ENCODE measurements at places on chromosomes 12 and 14.
A peak's percentile ranks its signal among the peaks of the same experiment; 100 is the strongest.

GRCh38 chr14:34046799-34047520 lies 96.1 kb upstream of the EGLN3 start:
- no peak for DNase-seq

DNA sequence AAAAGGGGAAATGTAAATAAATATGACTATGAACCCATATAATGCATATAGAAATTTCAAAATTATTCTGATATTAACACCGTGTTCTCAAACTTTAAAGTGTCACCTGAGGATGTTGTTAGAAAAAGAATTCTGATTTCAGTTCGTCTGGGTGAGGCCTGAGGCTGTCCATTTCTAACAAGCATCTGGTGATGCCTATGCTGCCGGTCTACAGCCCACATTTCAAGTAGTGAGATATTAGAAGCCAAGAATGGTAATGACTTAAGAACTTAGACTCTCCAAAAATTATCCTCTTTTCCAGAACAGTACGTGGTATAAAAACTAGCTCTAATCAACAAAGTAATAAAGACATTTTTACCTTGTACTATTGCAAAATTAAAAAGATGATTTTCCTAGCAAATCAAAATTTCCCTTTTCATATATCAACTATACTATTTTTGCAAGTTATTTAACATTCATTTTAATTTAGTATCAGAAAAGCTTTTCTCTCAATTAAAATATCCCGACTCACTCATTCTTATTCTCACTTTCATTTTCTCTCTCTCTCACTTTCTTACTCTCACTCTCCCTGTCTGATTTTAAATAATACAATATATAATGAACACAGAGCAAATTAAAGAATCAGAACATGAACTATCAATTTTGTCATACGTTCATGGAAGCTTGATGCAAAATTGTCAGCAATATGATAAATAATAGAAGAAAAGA lies 35.0 kb downstream of the PIK3C2G start:
- peak; percentile 17 for DNase-seq

DNA sequence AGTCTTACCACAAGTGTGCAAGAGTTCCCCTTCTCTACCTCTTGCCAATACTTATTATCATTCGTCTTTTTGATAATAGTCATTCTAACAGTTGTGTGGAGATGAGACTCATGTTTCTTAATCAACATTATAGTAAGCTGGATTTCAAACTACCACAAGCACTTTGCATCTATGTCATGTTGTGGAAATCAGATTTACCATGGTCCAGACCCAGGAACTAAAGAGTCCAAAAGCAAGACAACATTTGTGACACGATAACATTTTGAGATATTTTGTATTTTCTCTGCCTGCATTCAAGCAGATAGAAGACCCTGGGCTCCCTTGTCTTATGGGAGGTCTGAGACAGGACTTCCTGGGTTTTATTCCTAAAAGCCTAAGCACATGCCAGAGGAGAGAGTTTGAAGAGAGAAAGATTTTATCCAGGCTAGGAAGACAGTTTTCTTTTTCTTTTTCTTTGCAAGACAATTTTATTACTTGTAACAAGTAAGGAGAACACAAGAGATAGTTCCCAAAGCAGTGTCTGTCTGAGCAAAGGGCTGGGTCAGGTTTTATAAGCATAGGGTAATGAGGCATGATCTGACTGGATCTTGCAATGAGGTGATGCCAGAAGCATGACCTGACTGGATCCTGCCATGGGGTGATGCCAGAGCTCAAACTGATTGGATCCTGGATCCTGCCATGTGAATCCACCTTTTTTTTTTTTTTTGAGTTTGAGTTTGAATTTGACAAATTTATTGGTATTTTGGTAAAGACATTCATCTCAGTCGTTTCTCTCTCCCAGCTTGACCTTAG lies 180.5 kb upstream of the HMGA2 start:
- DNase-seq = peak; percentile 27

DNA sequence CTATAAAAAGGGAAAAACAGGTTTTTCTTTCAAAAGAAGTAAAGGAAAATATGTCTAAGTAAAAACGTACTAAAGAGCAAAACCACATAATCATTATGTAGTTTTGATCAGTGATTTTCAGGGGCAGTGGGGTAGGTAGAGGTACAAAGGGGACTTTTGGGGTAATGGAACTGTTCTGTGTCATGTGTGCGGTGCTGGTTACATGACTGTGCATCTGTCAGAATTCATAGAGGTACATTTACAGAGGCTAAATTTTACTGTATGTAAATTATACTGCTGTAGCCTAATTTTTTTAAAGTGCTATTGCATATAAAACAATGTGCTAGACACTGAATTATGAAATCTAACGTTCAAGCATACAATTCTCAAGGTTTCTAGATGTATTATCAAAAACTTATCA lies 2.0 kb downstream of the ESR2 start:
- no peak for DNase-seq

GRCh38 chr14:74886001-74886400 lies 4.3 kb downstream of the DLST start:
- DNase-seq = peak; percentile 98

DNA sequence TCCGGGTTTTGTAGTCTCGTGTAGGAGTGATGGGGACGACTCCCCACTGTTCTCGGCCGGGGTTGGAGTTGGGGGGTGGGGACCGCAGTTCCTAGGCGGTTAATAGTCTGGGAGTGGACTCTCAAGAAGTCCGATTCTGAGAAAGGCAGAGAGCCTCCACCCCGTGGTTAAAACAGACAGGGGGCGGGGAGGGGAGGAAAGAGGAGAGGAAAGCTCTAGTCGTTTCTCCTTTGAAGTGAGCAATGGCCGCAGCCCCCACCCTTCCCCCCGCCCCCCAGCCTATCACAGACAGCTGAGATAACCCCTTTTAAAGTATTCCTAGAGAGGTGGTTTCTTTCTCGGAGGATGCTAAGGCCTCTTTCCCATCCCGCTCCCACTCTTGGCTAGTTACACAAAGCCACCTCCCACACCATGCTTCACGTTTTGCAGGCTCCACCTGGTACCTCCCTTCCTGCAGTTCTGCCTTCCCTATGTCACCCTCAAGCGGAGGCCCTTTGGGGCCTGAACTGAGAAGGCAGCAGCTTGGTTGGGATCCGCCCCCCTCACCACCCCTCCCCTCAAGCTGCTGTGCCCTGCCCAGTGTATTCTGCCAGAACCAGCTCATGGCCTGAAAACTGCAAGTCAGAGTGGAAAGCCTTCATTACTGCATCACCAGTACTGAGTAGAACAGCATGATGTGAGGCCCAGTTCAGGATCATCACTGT lies 853 bp downstream of the USP5 start:
- peak; percentile 87 for DNase-seq
